Stimulated activated CD4-positive, alpha-beta T cell treated with anti-CD3 and anti-CD28 coated beads, TNF-alpha, amount 100 ng/mL, for 1 hour (primary cell): ENCODE measurements at places on chromosomes 12 and 14.

DNA sequence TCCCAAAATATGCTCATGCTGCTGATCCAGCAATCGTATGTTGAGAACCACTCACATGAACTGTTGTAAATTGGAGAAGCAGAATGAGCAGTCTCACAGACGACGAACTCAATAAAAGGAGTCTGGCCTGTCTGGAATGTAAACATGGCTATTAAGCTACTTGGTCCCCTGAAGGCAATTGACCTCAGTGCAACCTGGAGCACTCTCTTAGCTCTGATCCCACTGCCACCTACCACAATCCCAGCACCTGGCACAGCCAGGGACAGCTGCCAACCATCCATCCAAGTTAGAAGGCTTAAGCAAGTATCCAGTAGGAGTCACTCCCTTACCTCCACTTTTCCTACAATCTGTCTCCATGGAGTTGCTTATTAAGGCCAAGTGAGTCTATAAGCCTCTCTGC is 406.9 kb upstream of the CLEC14A start:
- DNase-seq: no peak

DNA sequence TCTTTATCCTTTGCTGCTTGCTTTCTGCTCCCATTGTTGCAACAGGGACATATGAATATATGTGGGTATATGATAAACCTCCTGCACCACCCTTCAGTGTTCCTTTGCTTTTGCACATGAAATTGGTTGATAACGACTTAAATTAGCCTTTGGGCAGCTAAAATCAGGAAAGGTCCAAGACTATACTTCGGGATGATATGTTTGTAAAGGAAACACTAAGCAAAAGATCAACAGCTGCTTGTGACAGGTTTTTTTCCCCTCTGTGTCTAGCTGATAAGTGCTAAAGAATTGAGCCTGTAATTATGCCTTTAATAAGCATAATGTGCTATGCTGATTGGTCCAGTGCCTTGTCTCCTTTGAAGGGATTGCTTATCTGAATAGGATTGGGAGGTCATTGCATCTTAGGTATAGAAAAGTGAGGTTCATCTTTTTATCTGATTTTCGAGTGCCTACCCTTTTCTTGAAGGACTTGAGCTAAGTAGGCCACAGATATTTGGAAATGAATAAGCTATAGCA is 59.4 kb downstream of the PPHLN1 start:
- no peak for DNase-seq

GRCh38 chr14:39467889-39468524 is 35.8 kb upstream of the FBXO33 start:
- DNase-seq: no peak

DNA sequence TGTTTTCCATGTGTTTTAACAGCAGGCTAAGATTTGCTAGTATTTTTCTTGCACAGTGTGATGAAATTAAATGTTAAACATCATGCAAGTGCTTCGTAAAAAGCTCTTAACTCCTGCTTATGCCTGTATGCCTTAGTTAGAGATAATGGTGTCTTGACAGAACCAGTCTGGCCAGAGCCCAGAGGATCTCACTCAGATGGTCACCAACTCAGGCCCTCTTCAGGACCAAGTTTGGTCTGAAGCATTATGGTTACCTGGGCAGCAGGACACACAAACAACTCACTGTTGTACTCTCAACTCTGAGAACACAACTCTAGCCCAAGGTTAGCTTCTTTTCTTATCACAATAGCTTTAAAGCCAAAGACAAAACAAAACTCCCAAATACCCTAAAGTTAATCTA is 115.4 kb downstream of the KIF21A start:
- no peak for DNase-seq

DNA sequence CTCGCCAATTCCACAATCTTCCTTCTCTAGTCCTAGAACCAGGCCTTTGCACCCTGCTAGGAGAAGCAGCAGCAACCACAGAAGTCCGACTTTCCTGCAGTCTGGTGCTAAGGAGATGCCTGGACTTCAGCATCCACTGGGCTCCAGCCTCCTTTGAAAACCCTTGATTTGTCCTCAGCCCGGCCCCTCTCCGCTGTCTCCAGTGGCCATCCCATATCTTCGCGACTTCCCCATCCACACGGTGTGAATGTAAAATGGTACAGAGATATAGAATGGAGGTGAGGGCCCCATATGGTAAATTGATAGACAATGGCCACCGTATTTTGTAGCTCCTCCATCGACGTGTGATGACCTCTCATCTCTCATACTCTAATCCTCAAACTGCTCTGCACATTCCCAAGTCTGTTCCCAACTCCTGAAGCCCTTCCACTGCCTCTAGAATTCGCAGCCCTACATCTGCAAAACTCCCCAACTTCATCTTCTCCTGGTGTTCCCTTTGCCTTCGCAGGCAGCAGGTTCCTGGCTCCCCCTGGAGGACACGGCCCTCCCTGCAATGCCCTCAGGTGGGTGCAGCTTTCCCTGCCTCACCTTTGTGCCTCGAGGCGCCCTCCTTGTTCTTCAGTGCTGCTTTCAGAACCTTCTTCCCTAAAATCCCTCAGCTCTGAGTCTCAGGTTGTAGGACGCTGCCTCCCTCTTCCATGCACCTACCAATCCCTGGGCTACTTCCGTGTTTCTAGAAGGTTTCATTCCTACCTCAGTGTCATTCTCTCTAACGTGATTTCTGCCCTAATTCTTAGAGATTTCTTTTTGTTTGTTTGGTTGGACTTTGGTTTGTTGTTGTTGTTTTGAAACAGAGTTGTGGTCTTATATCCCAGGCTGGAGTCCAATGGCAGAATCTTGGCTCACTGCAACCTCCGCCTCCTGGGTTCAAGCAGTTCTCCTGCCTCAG is 36.7 kb downstream of the TMBIM6 start:
- peak; percentile 38 for DNase-seq

DNA sequence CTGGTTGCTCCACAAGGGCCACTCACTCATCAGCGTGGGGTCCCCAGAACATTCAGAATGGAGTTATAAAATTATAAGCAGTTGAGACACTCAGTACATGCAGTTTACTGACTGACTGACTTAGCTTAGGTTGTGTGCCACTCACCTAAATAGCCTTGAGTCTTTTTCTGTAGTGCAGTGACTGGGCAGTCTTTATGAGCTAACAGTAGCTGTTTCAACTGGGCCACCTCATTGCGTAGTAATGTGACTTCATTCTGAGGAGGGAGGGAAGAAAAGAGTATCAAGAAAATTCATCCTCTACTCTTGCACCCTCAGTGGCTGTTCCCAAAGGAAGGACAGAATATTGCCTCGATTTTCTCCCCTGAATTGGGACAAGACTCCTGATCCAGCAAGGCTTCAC is 15.8 kb upstream of the NPFF start:
- no peak for DNase-seq

- DNase-seq: no peak
Measured at GRCh38 chr12:113766879-113767878, 198.9 kb downstream of the RBM19 start.

GRCh38 chr12:131471946-131472732 is 238.8 kb upstream of the SFSWAP start:
- DNase-seq: no peak

GRCh38 chr12:5201554-5202218 is 158.0 kb downstream of the KCNA5 start:
- no peak for DNase-seq

- DNase-seq: no peak
Measured at GRCh38 chr12:113271853-113272561, 50.7 kb downstream of the TPCN1 start.

DNA sequence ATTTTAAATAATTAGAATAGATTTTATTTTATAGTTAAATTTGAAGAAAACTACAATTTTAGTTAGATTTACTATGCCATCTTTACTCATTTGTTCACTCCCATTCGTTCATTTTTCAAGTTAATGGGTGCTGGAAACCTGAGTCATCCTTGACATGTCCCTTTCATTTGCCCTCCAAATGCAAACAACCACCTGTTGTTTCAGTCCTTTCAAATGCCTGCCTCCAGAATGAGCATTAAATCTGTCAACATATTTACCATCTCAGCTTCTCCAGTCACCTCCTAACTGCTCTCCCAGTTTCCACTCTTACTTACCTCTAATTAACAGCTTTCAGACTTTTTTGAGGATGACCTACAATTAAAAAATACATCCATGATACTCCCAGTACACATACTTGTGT is 375.5 kb downstream of the RAD51B start:
- DNase-seq: no peak

- no peak for DNase-seq
Measured at GRCh38 chr12:100435957-100436356, 37.7 kb upstream of the NR1H4 start.

GRCh38 chr12:118288174-118288573 is 84.5 kb downstream of the TAOK3 start:
- no peak for DNase-seq

- DNase-seq: no peak
Measured at GRCh38 chr12:25364529-25365339, 114.0 kb upstream of the KRAS start.

GRCh38 chr12:95738024-95738611 is 52.4 kb downstream of the NTN4 start:
- no peak for DNase-seq

DNA sequence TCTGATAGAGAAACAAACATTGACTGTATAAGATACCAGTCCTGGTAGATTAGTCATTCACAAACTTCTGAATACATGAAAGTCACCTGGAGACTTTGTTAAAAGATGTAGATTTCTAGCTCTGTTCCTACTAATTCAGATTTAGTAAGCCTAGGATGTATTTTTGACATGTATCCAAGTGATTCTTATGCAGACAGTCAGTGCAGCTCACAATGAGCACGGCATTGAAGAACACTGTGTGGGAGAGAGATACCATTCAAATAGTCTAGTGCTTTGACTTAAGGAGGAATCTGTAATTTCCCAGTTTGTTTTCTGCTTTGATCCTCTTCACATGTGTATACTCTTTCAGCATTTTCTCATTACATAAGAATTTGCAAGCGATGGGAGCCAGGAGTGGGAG is 68.7 kb upstream of the STXBP6 start:
- no peak for DNase-seq

DNA sequence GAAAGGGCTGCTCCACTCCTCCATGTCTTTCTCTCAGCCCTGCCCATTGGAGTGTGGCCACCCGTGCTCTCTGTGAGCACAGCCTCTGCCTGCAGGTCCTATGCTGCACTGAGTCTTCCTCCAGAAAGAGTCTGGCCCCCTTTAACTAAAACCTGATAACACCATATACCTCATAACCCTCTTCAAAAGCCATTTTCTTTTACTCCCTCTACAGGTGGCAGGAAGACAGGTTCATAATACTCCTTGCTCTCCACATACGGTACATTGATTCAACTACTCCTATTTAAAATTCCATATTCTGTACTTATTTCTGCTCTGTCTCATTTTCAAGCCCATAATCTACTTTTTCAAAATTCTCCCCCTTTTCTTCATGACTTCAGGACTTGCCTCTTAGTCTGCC is 144.0 kb downstream of the HELB start:
- DNase-seq: no peak
